ENCODE measurements at places on chromosomes 5 and 9.

GRCh38 chr5:109299557-109299956, 110.2 kb downstream of the PJA2 start:
- no peak for DNase-seq

GRCh38 chr9:126979461-126979860, 64.9 kb downstream of the RALGPS1 start:
- no peak for DNase-seq

DNA sequence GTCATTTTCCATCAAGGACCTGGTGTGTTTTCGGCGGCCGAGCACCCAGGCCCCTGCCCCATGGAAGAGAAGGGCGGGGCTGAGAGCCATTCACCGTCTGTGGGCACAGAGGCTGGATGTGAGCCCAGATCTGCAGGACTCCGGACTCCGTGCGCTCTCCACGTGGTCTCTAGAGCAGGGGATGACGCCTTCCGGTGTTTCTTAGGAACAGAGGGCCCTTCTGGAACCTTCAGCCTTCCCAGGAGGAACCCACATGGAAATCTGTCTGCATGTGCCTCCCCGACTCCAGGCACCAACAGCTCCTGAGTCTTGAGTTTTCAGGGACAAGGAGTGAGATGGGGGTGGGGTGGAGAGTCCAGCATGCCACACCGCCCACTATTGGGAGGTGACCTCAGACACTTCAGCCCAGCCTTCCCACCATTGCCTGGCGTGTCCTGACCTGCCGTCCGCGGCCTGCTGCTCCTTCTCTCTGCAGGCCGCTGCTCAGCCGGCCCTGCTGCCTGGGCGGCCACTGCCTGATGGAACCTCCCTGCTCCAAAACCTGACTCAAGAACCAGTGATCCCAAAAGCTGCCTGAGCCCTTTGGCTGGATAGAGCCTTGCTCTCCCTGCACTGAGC, 2.4 kb upstream of the RXRA start:
- DNase-seq = no peak

DNA sequence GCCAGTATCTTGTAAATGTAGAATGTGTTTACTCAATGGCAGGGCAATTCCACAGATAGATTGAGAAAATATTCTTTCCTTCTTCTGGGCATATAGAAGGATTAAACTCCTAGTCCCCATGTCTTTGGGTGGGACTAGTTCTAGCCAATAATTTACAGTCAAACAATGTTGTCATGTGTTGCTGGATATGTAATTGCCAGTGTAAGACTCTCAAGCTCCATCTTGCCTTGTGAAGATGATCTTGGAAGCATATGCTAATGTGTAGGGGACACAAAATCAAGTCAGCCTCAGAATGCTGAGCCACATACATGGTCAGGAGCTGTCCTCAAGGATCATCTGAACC, 386.9 kb downstream of the CETN3 start:
- no peak for DNase-seq

GRCh38 chr5:2187156-2187555, 304.4 kb upstream of the IRX4 start:
- DNase-seq = no peak

DNA sequence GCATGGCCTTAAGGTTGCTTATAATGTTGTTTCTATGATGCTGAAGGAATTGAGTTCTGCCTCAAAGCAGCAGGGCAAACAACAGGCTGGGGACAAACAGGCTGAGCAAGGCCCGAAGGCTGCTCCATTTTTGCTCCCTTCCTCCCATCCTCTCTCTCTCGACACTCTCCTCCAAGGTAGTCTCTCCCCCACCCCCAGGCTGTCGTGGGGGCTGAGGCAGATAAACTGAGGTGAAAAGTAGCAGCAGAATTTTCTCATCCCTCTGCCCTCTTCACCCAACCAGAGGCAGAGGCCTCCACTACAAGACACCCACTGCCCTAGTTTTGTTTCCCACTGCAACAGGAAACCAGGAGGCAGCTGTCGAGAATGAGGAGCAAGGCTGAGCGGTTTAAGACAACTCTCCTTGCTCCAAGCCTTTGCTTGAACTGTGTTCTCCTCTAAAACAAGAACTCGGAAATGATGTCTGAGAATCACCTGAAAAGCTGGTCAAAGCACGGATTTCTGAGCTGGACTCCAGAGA, 13.5 kb upstream of the GNA14 start:
- DNase-seq = no peak

Measured in SIG-M5 (cell line).